ENCODE measurements at places on chromosomes 13 and 19.

GRCh38 chr19:45321848-45322247, 827 bp downstream of the CKM start:
- no peak for DNase-seq

DNA sequence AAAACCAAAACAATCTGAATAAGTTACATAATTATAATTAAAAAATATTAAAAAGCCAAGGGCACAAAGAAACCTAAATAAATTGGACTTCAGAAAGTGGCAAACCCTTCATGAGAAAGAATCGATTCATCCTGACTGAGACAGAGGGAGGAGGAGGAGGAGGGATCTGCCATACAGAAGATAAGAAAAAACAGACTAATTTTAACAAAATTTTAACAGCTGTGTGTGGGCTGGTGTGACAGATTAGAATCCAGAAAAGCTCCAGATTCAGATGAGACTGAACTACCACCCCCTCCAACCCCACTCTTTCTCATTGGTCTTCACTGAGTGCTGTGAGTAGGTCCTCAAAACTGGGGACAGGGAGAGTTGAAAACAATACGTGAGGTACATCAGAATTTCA, 111.5 kb upstream of the HTR2A start:
- DNase-seq: no peak

GRCh38 chr13:113533161-113533840, 42.8 kb upstream of the DCUN1D2 start:
- DNase-seq: no peak

GRCh38 chr13:77306458-77306857, 20.4 kb downstream of the MYCBP2 start:
- DNase-seq: no peak

DNA sequence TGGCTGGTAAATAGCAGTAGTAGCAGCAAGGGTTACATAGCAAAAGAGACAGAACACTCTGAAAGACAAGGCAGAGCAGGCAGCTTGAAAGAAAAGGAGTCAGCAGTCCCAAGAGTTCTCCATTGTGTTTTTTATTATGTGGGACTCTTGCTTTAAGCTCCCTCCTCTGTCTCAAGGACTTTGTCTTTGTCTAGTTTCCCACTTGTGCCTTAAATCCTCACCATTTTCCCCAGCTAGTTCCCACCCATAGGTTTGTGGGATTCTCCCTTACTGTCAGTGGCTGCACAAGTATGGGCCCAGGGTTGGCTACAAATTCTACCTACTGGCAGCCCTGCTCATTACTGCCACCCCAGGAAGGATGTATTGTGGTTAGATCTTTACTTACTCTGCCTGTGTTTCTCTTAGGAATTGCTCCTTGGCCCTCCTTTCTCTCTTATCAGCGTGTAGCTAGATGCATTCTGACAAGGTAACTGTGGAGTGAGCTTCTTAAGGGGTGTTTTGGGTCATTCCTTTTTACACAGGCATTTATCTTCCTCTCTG, 413.4 kb upstream of the PCDH9 start:
- DNase-seq: no peak

GRCh38 chr19:29670255-29670654, 5.0 kb downstream of the PLEKHF1 start:
- DNase-seq: no peak

DNA sequence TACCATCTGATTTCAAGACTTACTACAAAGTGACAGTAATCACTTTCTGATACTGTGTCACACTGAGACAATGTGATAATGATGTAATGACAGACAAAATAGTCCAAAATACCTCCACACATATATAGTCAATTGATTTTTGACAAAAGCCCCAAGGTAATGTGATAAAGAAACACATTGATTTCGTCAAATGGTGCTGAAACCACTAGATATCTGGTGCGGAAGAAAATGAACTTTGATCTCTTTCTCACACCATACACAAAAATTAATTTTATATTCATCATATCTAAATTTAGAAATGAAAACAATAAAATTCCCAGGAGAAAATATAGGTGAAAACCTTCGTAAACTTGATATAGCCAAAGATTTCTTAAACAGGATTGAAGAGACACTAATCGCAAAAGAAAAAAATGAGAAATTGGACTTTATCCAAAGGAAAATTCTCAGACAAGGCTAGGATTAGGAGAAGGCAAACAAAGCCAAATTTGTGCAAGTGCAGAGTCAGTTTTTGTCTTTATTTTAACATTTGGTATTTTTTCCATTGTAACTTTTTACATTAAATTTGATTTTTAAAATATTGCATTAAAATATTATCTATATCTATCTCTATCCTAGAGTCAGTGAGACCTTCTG, 739.9 kb downstream of the DIAPH3 start:
- no peak for DNase-seq

- no peak for DNase-seq
These were observed 817.2 kb downstream of the SLITRK1 start for GRCh38 chr13:83065108-83065507.

- DNase-seq: peak; percentile 59
These were observed 6.5 kb downstream of the SOX1 start for GRCh38 chr13:112073245-112074138.

DNA sequence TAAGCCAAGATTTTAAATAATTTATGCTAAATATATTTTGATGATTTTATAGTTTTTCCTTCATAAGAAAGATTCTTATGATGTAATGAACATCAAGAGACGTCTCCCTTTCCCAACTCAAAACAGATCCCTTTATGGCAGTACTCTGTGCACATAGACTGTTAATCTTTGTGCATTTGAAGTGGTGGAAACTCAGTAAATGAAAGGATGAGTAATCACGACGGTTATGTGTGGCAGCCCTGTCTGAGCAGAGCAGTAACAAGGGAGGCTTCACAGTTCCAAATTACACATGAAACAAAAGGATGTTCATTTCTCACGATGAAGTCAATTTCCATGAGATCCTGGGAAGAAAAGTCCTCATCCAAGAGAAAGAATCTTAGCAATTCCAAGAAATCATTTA, 498.1 kb downstream of the KLF5 start:
- peak; percentile 2 for DNase-seq

- no peak for DNase-seq
These were observed 893.0 kb upstream of the PRR20A start for GRCh38 chr13:56247692-56248091.

- DNase-seq: no peak
These were observed 9.9 kb upstream of the ADGRE5 start for GRCh38 chr19:14371301-14371821.

GRCh38 chr13:50357586-50358118, 342.4 kb downstream of the KCNRG start:
- peak; percentile 62 for DNase-seq

GRCh38 chr13:23289917-23290357, 109.2 kb downstream of the SGCG start:
- peak; percentile 13 for DNase-seq

GRCh38 chr13:48660361-48661076, 6.8 kb downstream of the CYSLTR2 start:
- no peak for DNase-seq

DNA sequence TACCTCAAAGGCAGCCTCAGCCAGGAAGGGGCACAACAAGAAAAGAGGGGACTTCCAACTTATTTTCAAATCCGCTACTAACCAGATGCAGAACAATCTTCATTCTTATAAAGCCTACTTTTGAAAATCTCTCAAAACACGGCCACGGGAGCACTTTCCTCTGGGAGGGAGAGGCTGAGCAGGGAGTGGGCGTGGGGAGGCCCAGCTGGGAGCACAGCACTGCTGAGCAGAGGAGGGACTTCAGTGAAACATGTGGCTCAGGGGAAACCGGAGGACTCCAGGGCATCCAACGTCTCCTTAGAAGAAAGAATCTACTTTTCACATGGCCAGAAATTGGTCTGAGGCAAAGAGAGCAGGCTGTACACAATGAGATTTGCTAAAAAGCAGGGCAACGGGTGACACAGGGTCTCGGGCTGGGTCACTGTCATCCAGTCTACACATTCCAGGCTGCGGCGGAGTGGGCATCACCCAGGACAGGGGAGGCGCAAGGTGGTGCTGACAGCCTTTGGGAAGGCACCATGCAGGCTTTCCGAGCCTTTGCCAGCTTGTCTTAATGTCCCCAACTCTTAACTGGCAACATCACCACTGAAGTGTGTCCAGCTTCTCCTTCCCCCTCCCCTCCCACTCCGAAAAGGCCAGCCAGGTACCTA, 117.1 kb downstream of the STK24 start:
- DNase-seq: no peak

DNA sequence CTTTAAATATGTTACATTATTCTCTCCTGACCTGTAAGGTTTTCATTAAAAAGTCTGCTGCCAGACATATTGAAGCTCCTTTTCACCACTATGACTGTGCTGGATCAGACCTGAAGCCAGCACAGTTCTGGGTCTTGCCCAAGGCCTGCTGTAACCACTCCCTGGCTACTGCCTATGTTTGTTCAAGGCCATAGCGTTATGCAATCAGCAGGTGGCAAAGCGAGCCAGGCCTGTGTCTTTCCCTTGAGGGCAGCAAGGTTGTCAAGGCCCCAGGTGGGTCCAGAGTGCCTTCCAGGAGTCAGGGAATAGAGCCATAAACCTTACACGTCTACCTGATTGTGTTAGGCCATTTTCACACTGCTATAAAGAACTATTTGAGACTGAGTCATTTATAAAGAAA, 496.8 kb upstream of the PCDH9 start:
- no peak for DNase-seq

DNA sequence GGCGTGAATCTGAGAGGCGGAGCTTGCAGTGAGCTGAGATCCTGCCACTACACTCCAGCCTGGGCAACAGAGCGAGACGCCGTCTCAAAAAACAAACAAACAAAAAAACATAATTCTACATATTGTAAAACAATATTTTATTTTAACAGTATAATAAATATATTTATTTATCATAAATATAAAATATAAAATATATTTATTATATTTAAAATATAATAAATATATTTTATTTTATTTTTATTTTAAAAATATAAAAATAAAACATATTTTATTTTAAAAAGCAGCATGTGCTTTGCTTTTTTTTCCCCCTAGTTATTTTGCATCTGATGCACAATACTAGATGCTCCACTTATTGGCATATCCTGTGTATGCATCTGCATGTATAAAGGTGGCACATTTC, 1634.6 kb upstream of the PCDH20 start:
- no peak for DNase-seq

- DNase-seq: no peak
These were observed 31.8 kb downstream of the GJA3 start for GRCh38 chr13:20129076-20129475.

- no peak for DNase-seq
These were observed 58.3 kb downstream of the RAP2A start for GRCh38 chr13:97492257-97492656.

DNA sequence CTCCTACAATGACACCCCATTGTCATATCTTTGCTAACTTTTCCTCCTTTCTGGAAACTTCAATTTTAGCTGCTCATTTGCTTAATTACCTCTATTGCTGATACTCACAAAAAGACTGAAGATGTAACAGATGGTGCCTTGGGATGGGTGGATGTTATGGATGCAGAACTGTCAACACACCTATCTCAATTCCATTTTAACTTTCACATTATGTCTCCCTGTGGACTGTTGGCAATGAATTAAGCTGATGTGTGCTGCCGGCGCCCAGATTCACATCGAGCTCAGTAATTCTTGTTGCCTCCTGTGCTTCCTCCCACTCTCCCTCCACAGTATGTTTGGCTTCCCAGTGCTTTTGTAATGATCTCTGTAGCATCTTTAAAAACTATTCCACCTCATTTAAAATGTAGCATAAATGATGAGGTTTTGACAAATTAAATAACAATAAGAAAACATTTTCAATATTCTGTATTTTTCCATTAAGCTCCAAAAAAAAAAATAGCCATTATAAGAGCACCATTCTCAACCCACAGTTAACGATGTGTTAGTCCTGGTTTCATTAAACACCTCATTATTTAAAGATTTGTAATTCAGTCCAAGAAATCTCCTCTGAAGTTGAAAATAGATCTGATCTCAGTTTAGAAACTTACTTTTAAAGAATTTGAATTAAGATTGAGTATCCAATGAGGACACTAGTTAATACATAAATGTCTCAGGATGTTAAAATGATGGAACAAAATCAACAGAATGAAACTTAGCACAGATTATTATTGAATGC, 99.9 kb upstream of the FAM216B start:
- DNase-seq: no peak

- DNase-seq: no peak
These were observed 18.4 kb downstream of the UBXN6 start for GRCh38 chr19:4439243-4439642.
